Bronchial epithelial cell (primary cell): ENCODE measurements at places on chromosomes 16 and 17.
A peak's percentile ranks its signal among the peaks of the same experiment; 100 is the strongest.

GRCh38 chr16:69538808-69539207 lies 27.0 kb upstream of the NFAT5 start:
- DNase-seq: no peak

- no peak for DNase-seq
Measured at GRCh38 chr17:69050999-69051775, 9.5 kb downstream of the ABCA9 start.

DNA sequence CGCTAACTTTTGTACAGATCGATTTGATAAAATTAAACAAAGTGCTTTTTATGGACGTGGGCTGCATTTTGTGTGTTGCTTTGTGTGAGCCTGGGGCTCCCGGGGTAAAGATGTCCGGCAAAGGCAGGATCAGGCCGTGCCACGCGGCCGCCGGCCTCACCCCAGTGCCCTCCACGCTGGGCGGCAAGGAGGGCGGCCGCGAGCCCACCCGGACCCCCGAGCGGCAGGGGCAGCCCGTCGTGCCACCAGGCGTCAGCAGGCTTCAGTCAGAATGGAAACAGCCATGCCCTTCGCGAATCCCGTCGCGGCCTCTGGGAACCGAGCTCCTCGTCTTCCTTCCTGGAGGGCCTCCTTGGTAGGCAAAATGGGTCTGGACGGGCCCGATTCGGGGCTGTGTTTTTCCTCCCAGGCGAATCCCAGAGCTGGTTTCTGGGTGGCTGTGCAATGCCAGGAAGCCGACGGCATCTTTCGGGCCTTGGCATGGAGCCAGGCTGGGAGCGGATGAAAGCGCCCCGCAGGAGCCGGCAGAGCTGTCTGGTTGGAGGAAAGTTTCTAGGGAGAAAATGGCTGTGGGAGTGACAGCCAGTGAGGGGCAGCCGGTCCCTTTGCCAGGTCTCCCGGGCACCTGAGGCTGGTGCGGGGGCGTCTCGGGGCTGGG lies 5.5 kb downstream of the SOX8 start:
- DNase-seq: no peak

DNA sequence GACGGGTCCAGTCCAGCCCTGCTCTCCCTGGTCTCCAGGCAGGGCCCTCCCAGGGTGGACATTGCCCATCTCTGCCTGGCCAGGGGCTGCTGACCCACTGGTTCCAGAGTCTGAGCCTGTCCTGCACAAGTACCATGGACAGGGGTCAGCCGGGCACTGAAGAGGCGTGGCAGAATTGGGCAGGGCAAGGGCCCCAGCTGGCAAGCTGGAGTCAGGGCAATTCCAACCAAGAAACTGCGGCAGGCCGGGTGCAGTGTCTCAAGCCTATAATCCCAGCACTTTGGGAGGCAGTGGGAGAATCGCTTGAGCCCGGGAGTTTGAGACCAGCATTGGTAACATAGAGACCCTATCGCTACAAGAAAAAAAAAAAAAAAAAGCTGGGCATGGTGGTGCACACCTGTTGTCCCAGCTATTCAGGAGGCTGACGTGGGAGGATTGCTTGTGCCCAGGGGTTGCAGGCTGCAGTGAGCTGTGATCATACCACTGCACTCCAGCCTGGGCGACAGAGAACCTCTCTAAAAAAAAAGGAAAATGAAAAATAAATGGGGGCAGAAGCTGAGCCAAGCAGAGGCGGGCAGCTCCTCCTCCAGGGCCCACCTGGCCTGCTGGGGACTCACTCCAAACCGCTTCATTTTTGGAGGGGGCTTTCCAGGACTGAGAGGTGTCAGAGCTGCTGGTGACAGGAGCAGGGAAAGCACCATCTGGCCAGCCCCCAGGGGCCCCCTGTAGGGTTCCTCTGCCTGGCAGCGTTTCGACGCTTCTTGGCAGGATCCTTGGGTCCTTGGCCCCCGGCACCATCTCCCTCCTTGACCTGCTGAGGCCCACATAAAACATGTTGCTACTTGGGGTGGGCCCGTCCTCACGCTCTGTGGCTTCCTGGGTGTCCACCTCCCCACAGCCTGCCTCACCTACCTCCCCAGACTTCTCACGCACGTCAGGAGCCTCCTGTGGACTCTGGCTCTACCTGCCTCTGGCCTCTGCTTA lies 2.9 kb upstream of the MAFG start:
- DNase-seq: no peak

DNA sequence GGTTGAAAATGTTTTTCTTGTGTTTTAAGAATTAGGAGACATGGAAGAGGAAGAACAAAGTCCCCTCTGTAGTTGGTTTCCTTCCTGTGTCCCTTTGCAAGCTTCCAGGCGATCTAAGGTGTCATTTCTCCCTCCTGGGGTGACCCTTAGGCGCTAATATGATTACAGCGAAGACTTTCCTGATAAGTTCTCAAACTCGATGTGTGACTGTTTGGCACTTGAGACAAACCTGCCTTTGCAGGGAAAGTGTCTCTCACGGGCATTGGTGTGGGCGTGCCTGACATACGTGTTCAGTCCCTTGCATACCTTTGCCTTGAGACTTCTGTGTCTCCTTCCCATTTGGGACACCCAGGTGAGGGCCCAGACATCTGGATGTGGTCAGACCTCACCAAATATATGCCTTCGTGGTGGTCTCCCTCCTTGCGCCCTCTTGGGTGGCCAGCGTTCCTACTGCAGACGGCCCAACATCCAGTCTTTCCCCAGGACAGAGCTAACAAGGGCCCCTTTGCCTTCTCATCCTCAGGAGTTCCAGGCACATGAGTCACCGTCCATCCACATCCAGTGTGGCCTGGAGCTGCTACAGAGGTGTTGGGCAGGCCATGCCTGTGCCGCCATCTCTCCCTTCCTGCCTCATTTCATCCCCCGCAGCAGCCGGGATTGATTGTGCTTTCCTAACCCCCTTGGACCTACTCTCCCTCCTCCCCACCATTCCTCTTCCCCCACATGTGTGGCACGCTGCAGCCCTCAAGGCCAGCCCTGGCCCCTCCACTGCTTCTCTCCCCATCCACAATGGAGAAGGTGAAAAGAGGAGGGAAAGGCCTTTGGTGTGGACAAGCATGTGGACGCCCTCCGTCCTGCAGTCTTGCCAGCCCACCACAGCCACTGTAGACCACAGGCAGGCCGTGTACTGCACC lies 3.1 kb upstream of the JPT2 start:
- peak; percentile 52 for DNase-seq

DNA sequence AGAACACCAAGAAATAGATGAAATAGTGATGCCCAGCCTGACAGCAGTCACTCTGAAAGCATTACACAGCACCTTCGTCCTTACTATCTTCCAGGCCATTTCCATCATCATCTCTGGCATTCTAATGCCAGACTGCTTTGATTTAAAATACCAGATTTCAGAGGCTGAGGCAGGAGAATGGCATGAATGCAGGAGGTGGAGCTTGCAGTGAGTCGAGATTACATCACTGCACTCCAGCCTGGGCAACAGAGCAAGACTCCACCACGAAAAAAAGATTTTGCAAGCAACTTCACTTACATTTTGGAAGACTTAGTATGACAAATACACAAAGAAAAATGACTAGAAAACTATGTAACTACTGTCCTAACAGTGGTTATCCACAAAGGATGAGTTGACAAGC lies 244.0 kb downstream of the CPPED1 start:
- DNase-seq: no peak
